Stimulated activated CD4-positive, alpha-beta T cell treated with anti-CD3 and anti-CD28 coated beads, Interleukin-4, amount 100 ng/mL, for 48 hours (primary cell): ENCODE measurements at places on chromosomes 12 and 14.

DNA sequence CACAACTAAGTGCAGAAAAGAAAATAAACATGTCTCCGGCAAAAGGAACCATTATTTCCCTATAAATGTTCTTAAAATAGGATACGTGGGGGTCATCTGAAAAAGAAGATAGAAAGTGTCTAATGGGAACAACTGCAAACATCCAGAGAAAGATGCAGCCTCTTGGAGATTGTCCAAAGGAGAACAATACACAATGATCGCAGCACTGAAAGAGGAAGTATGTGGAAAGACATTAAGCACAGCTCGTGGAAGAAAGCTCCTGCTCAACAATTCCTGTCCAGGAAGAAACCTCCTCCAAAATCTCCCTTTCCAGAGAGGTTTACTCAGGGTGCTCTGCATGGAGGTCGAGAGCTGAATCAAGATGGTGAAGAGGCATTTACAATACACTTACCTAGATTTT is 2.5 kb upstream of the LALBA start:
- no peak for DNase-seq

DNA sequence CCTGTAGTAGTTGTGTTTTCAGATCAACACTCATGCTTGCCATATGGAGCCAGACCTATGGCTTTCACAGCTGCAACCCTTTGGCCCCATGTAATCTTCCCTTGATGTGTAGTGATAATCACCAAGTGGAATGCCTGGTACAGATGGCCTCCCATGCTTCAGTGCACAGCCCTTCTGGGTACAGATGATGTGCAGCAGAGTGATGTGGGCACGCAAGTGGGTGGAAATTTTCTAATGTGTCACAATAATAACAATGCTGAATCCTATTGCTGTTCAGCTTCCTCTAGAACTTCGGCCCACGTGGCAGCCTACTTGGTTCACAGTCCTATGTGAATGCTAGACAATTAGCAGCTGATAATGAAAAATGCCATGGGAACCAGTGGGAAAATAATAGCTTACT is 188.1 kb downstream of the SNAPC1 start:
- DNase-seq: no peak

DNA sequence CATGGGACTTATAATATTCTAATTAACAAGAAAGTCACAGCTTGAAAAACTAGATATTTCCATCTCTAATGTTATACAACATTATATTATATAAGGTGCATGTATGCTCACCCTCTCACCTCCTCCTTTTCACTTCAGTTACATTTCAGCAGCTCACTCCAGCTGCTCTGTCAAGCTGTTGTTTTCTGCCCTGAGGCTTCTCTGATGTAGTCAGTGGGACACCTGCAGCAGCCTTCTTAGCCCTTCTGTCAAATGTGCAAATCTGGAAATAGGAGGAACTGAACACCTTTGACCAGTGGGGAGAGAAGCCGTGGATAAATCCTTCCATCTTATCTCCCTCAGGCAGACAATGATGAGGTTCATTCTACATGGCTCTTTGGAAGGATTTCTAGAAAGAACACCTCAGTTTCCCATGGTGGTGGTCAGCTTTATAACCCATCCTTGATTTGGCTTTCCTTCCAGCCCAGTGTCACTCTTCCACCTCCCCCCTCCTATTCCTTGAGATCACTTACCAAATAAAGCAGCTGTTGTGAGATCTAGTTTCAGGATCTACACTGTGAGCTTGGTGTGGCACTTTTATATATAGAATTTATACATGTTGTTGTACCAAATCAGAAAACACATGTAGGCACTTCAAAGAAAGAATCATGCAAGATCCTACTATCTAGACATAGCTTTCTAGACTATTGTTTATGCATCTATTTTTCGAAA is 79.6 kb upstream of the STK38L start:
- DNase-seq: no peak

DNA sequence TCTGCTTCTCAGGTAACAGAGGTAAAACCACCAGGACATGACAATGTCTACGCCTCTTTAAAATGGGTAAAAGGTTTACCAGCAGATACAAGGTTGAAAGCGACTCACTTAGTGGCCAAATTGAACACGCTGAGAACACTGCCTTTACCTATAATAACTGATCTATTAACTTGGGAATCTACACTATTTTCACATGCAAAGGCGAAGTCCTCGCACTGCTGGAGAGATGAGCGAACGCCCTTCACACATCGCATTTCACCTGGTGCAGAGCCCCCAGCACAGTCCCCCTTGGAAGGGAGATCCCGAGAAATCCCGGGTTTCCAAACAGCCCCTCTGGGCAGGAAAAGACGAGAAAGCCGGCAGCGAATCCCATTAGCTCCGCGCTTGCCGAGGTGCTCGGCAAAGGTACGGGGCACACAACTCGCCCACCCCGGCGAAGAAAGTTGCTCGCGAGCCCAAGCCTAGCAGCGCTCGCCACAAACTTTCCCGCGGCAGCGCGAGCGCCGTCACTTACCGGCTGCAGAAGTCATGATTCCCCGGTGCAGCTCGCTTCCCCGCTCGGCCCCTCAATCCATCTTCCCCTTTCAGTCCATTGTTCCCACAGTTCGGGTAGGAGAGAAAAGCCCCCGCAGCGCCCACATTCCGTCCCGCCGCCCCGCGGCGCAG is 423 bp downstream of the FGD6 start:
- no peak for DNase-seq

GRCh38 chr12:1890810-1891209 is 27.6 kb downstream of the CACNA2D4 start:
- no peak for DNase-seq

- DNase-seq: no peak
These were observed 236.5 kb downstream of the FOXN3 start for GRCh38 chr14:89180546-89180945.

DNA sequence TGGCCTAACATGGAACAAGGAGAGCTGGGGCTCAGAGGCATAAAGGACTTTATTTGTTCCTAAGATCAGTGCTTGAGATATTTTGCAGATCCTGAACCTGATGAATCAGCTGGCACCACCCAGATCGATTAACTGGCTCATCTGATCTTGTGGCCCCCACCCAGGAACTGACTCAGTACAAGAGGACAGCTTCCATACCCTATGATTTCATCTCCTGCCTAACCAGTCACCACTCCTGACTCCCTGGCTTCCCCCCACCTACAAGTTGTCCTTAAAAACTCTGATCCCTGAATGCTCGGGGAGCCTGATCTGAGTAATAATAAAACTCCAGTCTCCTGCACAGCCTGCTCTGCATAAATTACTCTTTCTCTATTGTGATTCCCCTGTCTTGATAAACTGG is 5.1 kb downstream of the C12orf56 start:
- DNase-seq: no peak

- no peak for DNase-seq
These were observed 60.5 kb downstream of the PTPRQ start for GRCh38 chr12:80504389-80505163.

- no peak for DNase-seq
These were observed 158.4 kb upstream of the SFSWAP start for GRCh38 chr12:131552492-131552863.

DNA sequence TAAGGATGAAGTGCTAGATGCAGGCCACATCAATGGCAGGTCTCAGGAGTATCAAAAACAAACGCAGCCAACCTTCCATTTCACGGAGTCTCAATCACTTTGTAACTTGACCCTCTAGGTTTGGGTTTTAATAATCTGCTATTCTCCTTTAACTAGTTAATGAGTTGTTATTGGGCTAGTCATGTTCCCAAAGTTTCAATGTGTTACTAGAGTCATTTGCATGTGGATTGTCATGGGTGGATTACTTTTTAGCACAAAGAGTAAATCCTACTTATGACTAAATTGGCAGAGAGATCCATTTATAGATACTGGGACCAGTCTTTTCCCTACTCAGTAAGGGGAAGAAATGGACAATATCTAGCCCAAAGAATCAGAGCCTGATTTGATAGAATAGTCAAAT is 151.0 kb downstream of the BCAT1 start:
- no peak for DNase-seq

DNA sequence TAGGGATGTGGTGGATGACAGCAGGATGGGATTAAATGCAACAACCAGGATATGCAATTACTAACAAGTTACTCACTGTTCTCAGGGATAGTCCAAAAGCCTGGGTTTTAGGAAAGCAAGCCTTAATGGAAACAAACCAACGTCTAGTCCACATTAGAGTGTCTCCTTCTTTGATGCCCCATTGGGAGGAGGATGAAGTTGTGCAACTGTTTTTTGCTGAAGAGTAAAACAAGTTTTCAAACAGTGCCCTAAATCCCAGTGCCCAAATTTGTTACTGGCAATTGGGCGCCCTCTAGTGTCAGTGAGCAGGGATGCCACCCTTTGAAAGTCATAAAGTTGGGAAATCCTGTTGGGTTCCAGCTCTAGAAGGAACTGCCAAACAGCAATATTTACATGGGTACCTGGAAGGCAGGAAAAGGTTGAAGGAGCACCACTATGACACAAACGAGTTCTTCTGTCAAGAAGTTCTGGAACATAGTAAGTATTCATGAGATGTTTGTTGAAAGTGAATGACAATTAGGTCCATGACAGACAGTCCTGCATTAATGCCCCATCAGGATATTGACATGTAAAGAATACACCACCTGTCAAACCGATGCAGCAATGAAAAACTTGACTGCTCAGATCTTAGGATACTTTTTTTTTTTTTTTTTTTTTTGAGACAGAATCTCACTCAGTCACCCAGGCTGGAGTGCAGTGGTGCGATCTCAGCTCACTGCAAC is 11.1 kb upstream of the DPF3 start:
- no peak for DNase-seq

DNA sequence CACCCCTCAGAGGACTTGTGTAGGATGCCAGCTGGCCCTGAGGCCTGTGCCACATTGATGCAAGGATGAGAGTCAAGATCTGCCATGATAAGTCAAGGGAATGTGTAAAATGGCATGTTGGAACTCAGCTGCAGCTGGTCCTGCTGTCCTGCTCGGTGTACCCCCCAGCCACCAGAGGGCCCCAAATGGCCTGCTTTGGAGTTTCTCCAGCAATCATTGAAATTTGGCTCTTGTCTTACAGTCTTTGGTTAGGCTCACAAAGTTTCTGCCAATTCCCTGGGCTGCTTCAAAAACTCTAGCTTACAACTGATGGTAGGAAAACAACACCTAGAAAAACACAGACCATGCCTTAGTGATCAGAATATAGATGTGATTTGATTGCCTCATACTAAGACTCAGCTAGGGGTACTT is 76.8 kb downstream of the HSD17B6 start:
- peak; percentile 14 for DNase-seq

DNA sequence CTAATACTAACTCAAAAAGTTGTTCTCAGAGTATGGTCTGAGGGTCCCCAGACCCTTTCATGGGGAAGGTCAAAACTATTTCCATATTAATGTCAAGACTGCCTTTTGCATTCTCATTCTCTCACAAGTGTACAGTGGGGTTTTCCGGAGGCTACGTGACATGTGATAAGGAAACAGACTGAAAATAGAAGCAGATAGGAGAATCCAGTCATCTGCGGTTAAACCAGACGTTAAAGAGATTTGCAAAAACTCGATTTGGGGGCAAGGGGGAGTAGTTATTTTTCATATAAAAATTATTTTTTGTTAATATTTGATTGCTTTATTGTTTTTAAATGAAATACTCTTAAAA is 1.0 kb upstream of the NAP1L1 start:
- no peak for DNase-seq

DNA sequence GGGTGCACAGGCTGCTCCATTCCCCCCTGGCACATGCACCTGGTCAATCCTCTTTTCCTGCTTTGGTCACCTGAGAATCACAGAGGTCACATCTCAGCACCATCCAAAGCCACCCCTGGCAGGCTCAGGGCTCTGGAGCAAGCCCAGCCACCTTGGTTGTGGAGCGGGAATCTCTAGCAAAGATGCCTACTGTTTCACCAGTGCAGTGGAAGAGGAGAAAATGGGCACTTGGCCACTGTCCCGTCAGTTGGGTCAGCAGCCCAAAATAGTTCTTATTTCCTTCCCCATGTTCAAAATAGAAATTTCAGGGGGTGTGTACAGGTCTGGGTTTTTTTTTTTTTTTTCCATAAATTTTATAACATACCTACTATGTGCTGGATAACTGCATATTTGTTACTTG is 18.3 kb downstream of the RTL1 start:
- no peak for DNase-seq

DNA sequence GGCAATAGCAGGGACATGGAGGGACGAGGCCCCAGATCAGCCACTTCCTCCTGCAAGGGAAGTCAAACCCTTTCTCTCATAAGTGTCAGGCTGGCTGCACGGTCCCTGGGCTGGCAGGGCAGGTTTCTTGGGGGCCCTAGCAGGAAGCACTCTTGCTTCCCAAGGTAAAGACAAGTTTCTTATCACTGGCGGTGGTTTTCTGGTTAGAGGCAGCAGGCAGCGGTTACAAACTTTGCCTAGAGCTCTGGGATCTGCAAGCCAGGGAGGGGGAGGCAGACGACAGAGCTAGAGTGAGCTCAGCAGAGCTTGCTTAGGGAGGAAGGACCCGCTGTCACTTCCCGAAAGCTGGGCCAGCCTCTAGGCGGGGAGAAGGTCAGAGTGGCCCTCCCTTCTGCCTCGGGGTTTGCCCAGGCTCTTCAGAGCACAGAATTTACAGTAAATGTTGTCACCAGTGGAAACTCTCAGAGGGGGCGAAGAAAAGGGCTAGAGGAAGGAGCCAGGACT is 20.4 kb downstream of the BATF start:
- peak; percentile 73 for DNase-seq

DNA sequence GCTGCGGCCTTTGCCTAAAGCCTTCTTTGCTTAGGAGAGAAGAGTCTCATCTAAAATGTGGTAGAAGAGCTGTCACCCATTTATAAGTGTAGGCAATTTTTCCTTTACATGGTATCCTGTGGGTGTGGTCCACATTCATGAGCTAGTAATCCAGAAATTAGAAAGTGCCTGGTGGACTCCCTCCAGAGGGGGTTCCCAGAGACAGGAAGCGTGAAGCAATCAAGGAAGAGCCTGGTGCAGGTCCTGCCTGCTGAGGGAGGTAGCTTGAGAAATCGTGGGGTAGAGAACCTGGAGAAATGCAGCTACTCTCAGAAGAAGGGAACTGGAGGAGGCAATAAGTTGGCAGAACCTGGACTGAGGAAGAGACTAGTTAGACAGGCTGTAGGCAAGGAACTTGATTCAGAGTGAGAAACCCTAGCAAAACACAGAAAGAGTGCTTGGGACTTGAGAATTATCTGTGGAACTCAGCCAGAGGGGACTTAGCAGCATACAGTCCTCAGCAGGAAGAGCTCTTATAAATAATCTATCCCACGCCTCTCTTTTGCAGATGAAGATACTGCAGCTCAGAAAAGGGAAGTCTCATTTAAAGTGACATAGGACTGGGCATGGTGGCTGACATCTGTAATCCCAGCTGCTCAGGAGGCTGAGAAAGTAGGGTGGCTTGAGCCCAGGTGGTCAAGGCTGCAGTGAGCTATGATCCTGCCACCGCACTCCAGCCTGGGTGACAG is 182.4 kb upstream of the CCND2 start:
- DNase-seq: no peak

GRCh38 chr12:122148657-122149056 is 25.4 kb downstream of the IL31 start:
- DNase-seq: no peak

GRCh38 chr12:113980537-113981337 is 14.6 kb upstream of the RBM19 start:
- DNase-seq: no peak

DNA sequence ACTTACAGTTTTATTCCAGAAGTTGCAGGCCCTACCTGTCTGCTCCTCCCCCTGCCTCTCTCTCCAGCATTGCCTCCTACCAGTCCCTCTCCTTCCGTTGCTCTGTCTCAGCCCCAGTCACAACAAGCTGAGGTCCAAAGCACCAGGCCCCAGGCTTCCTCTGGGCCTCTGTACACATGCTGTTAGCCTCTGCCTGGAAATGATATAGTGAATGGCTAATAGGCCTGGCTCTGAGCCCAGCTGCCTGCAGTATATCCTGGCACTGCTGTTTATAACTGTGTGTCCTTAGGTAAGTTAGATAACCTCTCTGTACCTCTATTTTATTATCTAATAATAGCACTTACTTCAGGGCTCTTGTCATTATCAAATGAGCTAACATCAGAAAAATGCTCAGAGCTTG is 114.9 kb upstream of the PWP1 start:
- DNase-seq: no peak
